Activated naive CD8-positive, alpha-beta T cell treated with anti-CD3 and anti-CD28 coated beads, Interleukin-2, amount 10 ng/mL, durations not matched to agents 7 days and 5 days (primary cell): ENCODE measurements at places on chromosomes 5 and 9. TPM values are rescaled to one million over a fixed set of nuclear protein-coding genes. Genes with fewer than 3 reads are reported as not detected.

DNA sequence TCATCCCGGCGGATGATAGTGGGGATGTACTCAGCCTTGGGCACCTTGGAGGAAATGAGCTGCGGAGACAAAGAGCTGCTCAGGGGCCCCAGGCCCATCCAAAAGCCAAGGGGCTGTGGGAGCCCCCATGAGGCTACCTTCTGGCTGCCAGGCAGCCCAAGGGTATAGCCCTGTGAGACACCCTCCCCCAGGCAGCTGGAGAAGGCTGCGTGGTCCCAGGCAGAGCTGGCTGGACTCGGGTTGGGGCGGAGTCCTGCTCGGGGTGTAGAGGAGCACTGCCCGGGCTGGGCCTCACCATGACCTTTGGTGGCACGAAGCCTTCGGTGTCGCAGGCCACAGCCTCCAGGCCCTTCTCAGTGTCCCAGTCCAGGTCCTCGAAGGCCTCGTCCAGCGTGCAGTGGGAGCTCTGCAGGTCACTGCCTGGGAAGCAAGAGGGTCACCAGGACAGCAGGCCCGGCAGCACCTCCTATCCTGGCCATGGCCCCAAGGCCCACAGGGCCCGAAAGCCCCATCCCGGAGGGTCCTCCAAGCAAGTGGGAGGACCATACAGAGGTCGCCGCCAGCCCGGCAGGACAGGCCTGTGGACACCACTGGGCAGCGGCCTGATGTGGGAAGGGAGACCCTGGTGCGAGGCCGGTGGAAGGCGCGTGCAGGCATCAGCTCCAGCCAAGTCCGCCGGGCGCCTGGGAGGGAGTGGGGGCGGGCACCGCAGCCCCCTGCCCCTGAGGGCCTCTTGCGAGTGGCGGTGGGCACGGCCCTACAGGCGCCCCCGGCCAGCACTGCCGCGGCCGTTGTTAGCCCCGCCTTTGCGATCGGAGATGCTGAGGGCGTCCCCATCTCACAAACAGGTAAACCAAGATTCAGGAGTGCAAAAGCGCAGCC lies 6.1 kb downstream of the NSMF start:
- H3K4me1 ChIP-seq, result peaks cover 15% of the 10 kb centered on the region
- no peak overlapping the region for H3K27ac ChIP-seq
- H3K27me3 ChIP-seq, result no peaks in the 10 kb centered on the region
- H3K36me3 ChIP-seq, result peaks cover 40% of the 10 kb centered on the region
- DNase-seq, result peak; percentile 34

DNA sequence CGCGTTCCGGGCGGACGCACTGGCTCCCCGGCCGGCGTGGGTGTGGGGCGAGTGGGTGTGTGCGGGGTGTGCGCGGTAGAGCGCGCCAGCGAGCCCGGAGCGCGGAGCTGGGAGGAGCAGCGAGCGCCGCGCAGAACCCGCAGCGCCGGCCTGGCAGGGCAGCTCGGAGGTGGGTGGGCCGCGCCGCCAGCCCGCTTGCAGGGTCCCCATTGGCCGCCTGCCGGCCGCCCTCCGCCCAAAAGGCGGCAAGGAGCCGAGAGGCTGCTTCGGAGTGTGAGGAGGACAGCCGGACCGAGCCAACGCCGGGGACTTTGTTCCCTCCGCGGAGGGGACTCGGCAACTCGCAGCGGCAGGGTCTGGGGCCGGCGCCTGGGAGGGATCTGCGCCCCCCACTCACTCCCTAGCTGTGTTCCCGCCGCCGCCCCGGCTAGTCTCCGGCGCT lies at the start of gene DAPK1:
DAPK1 (plus strand) TSS at position 264 of the 442 bp plus-strand sequence. CDS start 1,211 bp downstream, outside the sequence.
- peak; percentile 33 for DNase-seq
- peaks cover 43% of the 10 kb centered on the region for H3K27me3 ChIP-seq
- no peak within 1 kb of the TSS for H3K27ac ChIP-seq
- H3K4me1 ChIP-seq, result no peaks in the 10 kb centered on the region
- H3K4me3 ChIP-seq, result peak within 1 kb of the TSS; percentile 28

DNA sequence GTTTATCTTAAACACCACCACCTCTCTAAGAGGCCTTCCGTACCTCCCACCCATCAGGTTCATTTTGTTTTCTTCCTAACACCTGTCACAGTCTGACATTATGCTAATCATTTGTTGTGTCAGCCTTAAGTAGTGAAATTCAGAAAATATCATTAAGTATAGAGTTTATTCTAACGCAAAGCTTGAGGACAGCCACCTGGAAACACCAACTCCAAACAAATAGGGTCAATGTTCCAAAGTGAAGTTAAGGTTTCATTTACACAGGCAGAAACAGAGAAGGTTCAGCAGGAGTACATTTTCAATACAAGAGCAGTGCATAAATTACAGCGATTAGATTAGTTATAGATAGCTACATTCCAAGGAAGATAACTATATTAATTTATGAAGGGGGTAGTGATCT lies 1.3 kb upstream of the SMC5 start:
- no peak for DNase-seq
- peak overlapping the region; percentile 95 for H3K4me3 ChIP-seq
- H3K27ac ChIP-seq, result peak overlapping the region; percentile 20
- H3K4me1 ChIP-seq, result peaks cover 44% of the 10 kb centered on the region
- peaks cover 26% of the 10 kb centered on the region for H3K36me3 ChIP-seq

GRCh38 chr5:137040024-137040423 lies 459.1 kb downstream of the SPOCK1 start:
- H3K27ac ChIP-seq, result no peak overlapping the region
- H3K36me3 ChIP-seq, result no peaks in the 10 kb centered on the region
- H3K4me1 ChIP-seq, result no peaks in the 10 kb centered on the region
- no peak overlapping the region for H3K4me3 ChIP-seq

UQCRQ gene
- 286 TPM for total RNA-seq

- peak overlapping the region; percentile 68 for H3K27ac ChIP-seq
- H3K36me3 ChIP-seq, result peaks cover 39% of the 10 kb centered on the region
- no peaks in the 10 kb centered on the region for H3K27me3 ChIP-seq
- DNase-seq, result no peak
- H3K4me1 ChIP-seq, result peaks cover 27% of the 10 kb centered on the region
These were observed 69.7 kb downstream of the GPBP1 start for GRCh38 chr5:57243286-57244137.

- no peak overlapping the region for H3K27ac ChIP-seq
- no peak overlapping the region for H3K4me3 ChIP-seq
- no peak for DNase-seq
- peaks cover 2% of the 10 kb centered on the region for H3K27me3 ChIP-seq
These were observed 653.7 kb downstream of the CCDC171 start for GRCh38 chr9:16206518-16206917.

GRCh38 chr5:174303437-174304045 lies 258.0 kb downstream of the NSG2 start:
- no peak for DNase-seq
- no peaks in the 10 kb centered on the region for H3K36me3 ChIP-seq
- no peak overlapping the region for H3K4me3 ChIP-seq
- no peak overlapping the region for H3K27ac ChIP-seq
